Stimulated activated CD4-positive, alpha-beta T cell treated with anti-CD3 and anti-CD28 coated beads, Interleukin-15, amount 100 ng/mL, for 24 hours (primary cell): ENCODE measurements at places on chromosomes 16 and 17.
A peak's percentile ranks its signal among the peaks of the same experiment; 100 is the strongest.

DNA sequence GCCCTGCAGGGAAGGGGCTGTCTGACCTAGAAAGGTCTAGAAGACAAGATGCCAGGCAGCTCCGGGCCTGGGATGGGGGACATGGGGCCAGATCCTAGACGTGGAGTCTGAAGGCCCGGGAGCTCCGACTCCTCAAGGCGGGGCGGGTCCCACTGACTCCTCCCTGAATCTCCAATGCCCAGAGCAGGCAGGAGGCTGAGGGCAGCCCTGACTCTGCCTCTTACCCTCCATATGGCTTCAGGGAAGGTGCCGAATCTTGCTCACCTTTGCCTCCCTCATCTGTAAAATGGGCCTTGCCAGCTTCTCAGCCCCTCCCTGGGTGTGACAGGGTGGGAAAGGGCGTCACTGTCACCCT, 14.8 kb downstream of the VASN start:
- DNase-seq, result no peak

GRCh38 chr17:41434415-41434814, 6.4 kb downstream of the KRT38 start:
- DNase-seq, result no peak

GRCh38 chr17:45092911-45093430, 31.9 kb downstream of the NMT1 start:
- no peak for DNase-seq

DNA sequence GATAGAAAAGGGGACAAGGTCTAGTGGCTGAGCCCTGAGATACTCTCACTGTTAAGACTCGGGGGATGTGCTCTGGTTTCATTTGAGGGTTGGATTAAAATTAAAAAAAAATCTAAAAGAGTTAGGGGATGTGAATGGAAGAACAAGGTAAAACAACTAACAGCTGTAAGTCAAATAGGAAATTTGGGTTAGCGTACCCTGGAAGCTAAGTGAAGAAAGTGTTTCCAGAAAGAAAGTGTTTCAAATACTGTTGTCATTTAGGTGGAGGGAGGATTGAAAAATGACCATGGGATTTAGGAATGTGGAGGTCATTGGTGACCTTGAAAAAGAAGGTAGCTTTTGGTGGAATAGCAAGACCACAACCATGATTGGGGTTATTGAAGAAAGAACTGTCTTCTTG, 37.7 kb downstream of the PPM1D start:
- DNase-seq, result no peak

- no peak for DNase-seq
These were observed 10.9 kb downstream of the RAD51C start for GRCh38 chr17:58703137-58703915.

DNA sequence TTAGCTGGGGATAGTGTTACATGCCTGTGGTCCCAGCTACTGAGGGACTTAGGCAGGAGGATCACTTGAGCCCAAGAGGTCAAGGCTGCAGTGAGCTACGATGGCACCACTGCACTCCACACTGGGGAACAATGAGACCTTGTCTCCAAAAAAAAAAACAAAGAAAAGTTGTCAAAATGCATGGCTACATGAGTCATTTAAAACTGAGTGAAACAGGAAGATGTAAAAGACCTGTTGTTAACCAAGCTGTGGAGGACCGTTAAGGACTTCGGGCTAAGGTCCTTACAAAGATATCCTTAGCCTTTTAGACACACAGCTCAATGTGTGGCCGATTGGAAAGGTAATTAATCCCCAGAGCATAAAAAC, 25.1 kb downstream of the ZP2 start:
- DNase-seq, result no peak

DNA sequence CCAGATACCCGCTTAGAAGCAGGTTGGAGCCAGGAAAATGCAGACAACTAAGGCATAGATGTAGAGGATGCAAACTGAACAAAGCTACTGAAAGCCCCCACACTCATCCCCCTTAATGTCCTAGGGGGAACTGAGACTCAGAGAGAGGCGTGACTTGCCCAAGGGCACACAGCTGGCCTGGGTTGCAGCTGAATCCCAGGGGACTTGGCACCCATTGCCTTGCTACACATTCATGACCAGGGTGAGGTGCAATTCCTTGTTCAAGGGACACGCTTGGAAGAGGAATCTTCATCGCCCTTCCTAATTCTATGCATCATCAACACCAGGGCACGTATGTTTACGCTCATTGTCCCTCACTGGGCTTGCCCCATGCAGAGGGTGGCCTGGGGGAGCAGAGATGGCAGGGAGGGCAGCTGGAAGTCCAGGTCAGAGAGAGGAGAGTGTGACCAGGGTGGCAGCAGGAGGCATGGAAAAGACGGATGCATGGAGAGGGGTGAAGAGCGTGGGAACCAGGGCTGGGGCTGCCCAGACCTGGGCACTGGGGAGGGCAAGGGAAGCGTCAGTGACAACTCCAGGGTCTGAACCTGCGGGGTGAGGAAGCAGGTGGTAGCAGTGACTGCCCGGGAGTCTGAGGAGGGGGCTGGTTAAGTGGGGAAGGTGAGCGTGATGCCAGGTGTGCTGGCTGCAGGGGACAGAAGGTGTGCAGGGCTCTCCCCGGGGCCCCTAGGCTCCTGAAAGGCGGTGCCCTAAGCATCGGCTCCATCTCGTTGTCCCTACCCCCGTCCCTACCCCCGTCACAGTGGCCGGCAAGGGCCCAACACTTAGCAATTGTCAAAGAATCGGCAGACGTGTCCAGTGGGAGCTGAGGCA, 267.1 kb upstream of the TNRC6C start:
- DNase-seq, result no peak

- DNase-seq, result peak; percentile 86
These were observed 10.3 kb upstream of the SAMD14 start for GRCh38 chr17:50139950-50140885.

- peak; percentile 43 for DNase-seq
These were observed 44.0 kb downstream of the ANKRD11 start for GRCh38 chr16:89446136-89446974.

DNA sequence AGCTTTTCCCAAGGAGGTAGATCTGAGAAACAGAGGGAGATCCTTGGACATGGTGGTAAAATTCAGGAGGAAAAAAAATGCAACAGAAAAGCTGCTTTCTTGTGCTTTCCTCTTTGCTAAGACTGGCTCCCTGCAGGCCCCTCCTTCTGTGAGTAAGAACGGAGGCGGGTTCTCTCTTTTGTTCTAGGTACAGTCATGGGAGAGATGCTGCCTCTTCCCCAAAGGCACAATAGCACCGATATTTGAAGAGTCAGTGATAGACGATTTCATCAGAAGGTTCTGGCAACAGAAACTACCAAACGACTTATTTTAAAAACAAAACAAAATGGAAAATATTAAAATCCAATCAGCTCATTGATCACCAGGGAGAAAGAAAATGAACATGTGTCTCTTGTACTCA, 32.6 kb upstream of the KIFC3 start:
- DNase-seq, result no peak

DNA sequence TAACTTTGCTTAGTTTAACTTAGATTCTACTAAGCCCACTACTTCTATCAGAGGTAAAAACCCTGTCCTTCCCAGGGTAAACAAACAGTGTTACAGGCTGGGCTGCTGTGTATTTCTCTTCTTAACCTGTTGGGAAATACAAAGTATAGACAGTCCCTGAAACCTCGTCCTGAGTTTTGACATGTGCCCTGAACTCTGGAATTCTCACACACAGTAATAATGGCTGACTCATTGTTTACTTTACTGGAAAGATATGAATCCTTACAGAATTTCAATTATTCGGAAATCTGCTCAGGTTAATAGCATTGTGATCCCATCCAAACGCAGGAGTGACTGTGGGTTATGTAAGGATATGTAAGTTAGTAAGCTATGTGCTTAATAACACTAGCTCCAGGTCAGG, 199.1 kb downstream of the TMEM114 start:
- DNase-seq, result no peak

DNA sequence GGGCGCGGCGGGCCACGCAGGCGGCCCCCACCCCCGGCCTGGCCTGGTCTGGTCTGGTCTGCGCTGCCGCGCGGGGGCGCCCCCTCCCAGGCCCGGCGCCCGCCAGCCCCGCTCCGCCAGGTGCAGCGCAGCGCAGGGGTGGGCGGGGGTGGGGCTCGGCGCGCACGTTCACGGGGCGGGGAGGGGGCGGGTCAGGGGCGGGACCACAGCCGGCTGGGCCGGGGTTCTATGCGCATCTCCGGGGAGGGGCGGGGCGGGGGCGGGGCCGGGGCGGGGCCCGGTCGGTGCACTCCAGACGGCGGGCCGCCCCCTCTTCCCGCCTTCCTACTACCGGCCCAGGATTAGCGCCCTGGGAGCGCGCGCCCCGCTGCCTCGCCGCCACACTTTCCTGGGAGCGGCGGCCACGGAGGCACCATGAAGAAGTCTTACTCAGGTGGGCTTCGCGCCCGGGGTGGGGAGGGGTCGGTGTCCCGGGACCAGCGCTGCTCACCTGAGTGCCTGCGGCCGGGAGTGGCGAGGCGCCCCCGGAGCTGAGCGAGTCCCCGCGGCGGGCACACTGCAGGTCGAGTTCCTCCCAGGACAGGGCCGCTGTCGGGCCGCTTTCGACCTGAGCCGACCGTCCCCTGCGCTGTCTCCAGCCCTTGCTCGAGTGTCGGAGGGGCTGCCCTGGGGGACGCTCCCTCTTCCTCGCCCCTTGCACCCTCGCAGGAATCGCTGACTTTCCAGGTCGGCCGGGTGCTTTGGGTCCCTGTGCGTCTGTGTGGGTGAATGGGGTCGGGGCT, 140.5 kb downstream of the SEC14L1 start:
- DNase-seq, result peak; percentile 67

- no peak for DNase-seq
These were observed 20.1 kb downstream of the NKD1 start for GRCh38 chr16:50568187-50568815.

DNA sequence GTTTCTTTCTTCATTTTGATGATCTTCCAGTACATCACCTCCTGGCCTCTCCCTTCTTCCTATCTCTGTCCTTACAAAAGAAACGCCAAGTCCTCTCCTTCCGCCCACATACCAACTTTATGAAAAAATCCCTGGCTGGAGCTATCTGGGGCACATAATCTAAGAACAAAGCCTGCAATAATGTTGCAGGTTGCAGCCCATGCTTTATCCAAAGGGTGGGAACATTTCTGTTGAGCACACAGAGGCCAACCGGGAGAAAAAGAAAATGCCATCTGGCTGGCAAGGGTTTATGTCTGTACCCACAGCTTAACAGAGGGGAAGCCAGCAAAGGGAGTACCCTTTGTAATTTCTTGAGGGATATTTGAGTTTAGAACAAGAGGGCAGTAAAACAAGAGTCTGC, 409.6 kb downstream of the SOX9 start:
- no peak for DNase-seq

DNA sequence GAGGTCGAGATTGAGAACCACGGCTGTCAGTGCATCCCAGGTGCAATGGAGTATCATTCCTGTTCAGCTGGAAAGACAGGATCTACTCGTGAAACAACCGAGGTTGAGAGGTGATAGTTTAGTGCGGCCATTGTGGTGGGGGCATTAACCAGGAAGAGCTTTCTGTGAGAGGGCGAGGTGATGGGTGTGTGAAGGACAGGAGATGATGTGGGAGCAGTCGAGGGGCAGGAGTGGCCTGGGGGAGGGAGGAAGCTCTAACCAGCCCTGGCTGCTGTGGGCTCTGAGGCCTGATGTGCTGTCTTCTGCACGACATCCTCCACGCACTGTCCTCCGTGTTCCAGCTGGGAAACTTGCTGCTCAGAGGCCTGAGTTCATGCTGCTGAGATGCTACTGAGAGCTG, 22.0 kb downstream of the GOSR2 start:
- DNase-seq, result no peak

DNA sequence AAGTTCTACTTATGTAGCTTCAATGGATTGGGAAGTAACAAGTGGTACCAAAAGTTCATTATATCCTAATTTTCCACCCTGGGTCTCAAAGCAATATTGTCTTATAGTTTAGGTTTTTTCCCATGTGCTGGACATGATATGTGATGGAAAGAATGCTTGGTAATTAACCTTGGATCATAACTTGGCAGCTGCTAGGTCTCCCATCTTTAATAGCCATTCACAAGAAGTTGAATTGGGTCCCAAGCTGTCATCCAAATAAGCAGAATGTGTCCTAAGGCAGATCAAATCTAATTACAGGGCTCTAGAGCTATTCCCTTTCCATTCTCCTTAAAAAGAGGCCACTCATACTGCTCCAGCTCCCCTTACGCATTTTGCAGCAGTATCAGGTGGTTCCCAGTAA, 44.7 kb upstream of the KCNJ16 start:
- DNase-seq, result no peak

GRCh38 chr16:49543631-49543946, 170.0 kb downstream of the C16orf78 start:
- no peak for DNase-seq

DNA sequence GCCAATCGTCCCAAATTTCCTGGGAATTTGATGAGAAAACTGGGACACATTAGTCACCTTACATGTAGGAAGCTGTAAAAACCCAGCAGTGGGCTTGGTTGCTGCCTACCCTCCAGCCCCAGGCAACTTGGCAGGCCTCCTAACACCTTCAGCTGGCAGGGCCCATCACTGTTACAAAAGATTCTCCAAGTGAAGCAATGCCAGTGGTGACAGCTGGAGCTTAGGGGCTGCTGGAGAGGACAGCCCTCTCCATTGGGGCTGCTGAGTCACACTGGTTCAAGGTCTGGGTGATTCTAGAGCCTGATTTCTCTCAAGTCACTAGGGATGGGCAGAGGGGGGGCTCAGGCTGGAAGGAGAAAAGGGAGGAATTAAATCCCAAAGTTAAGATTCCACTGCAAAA, 180.6 kb downstream of the COPRS start:
- no peak for DNase-seq

GRCh38 chr17:35088356-35088880, 24.9 kb upstream of the RFFL start:
- peak; percentile 23 for DNase-seq

- DNase-seq, result no peak
These were observed 71.7 kb upstream of the BRD7 start for GRCh38 chr16:50440531-50440930.

DNA sequence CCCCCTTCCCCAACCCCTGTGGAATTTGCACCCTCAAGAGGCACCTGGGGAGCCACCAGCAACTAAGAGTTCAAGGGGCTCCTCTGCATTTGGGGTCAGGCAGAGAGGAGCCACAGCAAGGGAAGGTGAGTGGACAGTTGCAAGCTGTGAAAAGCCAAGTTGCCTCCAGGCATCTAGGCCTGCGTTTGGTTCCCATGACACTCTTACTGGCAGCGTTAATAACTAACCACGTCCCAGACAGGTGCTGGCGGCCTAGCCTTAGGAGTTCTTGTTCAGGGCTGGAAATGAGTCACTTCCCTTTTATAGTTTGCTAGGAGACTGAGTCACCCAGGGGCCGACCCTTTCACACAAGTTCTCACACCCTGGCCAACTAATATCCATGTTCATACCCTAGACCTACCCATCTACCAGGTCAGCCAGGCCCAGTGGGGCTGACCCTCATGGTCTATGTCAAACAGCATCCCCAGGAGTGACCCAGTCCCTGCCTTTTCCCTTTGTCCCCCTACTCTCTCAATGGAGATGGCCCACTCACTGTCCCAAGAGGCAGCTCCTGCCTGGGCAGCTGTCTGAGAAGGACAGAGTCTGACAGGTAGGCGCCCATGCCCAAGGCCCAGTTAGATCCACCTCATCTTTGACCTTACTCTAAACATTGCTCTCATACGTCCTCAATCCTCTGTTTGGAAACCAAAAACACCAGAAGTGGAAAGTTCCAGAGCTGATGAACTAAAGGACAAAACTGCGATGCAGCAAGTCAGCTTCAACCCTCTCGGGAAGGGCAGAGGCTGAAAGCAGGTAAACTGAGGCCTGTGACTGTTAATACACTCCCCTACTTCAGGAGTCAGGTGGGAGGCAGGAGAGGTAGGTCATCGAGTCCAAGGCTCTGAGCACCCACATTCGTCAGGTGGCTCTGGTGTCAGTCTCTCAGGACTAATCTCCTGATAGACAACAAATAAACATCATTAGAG, 300.6 kb downstream of the SOX9 start:
- peak; percentile 61 for DNase-seq

GRCh38 chr17:19390951-19391350, 4.0 kb upstream of the MFAP4 start:
- DNase-seq, result no peak
